ENCODE measurements at places on chromosomes 1 and 21.

DNA sequence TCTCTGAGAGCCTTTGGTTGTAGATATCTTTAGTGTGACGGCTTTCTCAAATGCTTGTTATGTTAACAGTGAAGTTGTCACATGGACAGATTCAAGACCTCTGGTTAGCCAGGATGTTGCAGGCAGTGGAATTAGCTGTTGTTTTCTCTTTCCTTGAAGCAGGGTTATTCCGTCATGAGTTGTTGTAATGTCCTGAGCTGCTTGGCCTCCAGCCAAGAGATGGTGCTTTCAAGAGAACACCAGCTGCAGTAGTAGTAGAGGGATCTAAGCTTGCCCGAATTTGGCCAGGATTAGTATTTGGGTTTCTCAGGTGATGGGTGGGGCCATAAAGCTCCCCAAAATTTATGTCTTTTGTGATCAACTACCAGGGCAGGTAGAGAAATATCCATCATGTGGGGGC is 13.4 kb downstream of the KCNE1 start:
- DNase-seq = no peak

GRCh38 chr1:97119260-97120158 is 397.9 kb downstream of the PTBP2 start:
- no peak for DNase-seq

DNA sequence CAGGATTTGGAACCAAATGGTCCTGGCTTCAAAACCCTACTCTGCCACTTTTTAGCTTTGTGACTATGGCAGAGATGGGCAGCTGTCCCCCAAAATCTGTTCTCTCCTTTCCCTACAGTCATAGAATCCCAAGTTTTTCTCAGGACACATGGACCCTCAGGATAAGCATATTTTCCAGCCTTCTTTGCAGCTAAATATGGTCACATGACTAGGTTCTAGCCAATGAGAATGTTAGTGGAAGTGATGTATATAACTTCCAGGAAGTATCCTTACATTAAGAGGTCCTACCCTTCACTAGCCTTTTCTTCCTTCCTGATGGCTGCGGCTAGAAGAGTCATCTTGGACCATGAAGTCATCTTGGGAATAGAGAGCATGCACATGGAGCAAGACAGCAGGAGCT is 5.9 kb downstream of the IGSF3 start:
- DNase-seq = no peak

DNA sequence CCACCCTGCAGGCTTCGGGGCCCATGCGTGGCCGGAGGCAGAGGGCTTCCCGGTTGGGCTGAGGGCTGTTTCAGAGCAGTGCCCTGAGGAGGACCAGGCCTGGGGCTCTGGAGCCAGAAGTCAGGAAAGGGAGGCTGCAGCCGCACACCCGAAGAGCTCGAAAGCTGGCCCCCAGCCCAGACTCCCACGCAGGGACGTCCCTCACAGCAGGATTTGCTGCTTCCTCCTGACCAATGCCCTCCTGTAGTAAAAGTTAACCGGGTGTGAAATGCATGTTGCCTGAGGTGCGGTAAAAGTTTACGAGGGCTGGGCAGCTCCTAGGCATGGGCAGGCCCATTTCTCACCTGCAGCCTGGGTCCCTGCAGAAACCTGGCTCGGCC is 101.5 kb upstream of the ARHGEF16 start:
- no peak for DNase-seq

GRCh38 chr21:16773206-16773605 is 739.6 kb upstream of the CXADR start:
- no peak for DNase-seq

DNA sequence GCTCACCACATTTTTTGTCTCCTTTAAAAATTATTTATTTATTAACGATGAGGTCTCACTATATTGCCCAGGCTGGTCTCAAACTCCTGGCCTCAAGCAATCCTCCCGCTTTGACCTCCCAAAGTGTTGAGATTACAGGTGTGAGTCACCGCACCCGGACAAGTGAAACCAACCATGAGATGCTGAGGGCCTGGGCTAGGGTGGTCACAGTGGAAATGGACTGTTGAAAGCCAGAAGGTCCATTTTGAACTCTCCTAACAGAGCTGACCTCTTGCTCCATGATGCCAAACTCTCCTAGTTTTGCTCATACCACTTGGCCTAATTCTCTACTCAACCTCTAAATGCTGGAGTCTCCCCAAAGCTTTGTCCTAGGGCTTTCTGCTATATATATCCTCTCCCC is 109.1 kb downstream of the SLC45A1 start:
- DNase-seq = no peak

DNA sequence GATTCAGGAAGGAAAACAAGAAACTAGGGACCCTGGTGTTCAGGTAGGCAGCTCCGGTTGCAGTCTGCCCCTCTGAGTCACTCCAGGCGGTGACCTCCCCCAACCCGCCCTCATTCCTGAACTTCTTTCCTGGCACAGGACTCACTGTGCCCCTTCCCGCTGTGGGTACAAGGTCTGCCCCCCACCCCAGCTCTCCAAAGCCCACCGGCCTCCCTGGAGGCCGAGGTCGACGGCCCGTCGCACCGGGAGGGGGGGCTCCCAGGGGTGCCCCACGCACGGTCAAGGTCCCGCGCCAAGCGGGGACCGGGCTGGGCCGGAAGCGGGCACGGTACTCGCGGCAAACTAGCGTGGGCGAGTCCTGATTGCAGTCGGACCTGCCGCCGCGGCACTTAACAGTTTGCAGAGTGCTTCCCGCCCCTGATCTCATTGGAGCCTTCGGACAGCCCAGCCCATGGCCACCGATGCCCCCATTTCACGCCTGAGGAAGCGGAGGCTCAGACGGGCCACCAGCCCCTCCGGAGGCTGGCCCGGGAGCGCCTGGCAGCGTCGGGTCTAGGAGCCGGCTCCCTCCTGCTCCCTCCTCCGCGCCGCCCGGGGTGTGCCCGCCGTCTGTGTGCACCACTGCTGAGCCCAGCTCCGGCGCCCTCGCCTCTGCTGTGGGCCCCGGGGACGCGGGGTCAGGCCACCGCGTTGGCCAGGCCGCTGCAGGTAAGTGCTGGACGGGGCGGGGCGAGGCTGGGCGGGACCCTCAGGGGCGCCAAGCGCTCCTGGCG is at the start of gene GJB3:
Gene GJB3, plus strand, starts transcription at position 144 of the 773 bp plus-strand sequence. CDS start 3,549 bp downstream, outside the sequence.
- no peak for DNase-seq

GRCh38 chr1:46554597-46555381 is 3.3 kb upstream of the KNCN start:
- no peak for DNase-seq

DNA sequence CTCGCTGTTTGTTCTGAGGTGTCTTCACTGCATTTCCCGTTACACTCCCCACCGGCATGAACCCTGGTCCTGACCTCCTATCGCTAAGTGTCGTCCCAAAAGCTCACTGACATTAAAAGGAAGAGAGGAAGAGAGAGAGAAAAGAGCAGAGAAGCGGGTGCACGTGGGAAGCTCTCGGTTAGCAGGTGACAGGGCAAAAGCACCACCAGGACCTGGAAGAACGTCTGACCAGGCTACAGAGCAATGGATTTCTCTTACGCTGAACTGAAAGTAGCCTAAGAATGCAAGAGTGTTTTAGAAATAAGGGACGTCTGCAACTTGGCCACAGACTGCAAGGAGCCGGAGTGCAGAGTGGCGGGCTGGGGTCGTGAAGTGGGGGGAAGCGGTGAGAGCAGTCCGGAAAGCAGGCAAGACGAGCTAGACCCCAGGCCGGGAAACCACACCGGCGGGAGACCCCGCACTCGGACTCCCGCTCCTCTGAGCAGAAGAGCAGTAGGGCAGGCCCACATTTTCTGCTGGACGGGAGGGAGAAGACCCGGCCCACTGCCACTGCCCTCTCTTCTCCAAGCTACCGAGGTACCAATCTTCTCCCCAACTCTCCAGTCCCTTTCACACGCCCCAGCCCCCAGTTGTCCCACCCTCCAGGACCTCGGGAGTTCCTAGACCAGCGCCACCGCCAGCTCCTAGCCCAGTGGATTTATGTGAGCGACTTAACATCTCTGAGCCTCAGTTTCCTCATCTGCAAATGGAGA is 8.3 kb upstream of the MPZL1 start:
- no peak for DNase-seq

- DNase-seq = no peak
These were observed 29.0 kb upstream of the PLA2G2A start for GRCh38 chr1:20008391-20008841.

- DNase-seq = no peak
These were observed 67.7 kb upstream of the MPC2 start for GRCh38 chr1:168004531-168004930.

- DNase-seq = no peak
These were observed 62.5 kb downstream of the ASH1L start for GRCh38 chr1:155499953-155500639.

DNA sequence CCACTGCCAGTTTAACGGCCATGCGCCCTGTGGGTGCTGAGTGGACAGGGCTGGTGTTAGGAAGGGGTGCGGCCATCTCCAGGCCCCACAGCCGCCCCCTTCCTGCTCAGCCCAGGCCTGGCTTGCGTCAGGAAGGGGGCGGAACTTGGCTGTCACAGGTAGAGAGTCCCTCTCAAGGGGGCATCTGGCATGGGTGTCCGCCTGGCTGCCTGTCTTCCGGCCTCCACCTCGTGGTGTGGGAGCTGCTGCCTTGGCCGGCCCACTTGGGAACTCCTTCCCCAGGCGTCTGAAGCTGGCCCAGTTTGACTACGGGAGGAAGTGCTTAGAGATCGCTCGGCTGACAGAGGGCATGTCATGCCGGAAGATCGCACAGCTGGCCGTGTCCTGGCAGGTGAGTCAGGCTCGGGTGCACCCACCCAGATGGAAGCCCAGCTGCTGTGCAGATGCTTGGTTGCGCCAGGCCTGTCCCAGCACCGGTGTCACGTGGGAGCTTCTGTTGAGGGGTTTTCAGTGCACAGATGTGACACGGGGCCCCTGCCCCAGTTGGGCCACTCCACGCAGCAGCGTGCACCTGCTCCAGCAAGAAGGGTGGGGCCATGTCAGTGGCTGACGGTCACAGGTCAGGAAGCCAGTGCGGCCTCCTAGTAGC is 9.1 kb upstream of the ATAD3B start:
- no peak for DNase-seq

- DNase-seq = no peak
These were observed 117.6 kb downstream of the AK5 start for GRCh38 chr1:77399250-77400086.

GRCh38 chr1:14516974-14517840 is 81.3 kb upstream of the KAZN start:
- no peak for DNase-seq

- DNase-seq = no peak
These were observed 15.3 kb downstream of the INKA2 start for GRCh38 chr1:111723871-111724270.

DNA sequence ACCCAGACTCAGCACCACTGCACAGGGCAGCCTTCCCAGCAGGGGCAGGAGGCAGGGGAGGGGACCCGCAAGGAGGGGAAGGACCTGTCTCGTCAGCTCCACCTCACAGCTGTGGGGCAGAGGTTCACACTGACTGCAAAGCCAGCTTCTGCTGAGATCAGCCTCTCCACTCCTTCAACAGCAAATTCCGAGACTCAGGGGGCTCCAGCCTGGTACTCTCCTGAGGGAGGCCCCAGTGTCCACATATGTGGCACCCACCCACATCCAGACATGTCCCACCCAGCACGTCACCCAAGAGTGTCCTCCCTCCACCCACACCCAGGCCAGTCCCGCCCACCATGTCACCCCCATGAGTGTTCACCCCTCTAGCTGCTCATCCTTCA is 329.5 kb downstream of the NPHP4 start:
- DNase-seq = no peak
